HepG2 (cell line): ENCODE measurements at places on chromosomes 2 and 18. TPM values are rescaled to one million over a fixed set of nuclear protein-coding genes. Genes with fewer than 3 reads are reported as not detected.

The ARHGAP28 gene
- not detected in 2 replicates for total RNA-seq

The GMPPA gene
- total RNA-seq: 81.1 and 88.7 TPM in 2 replicates

The PARD3B gene
- total RNA-seq: 1.2 and 2.3 TPM in 2 replicates

The HOXD9 gene
- total RNA-seq: not detected in 2 replicates

The GPBAR1 gene
- total RNA-seq: 0.09 TPM in 1 of 2 replicates, not detected in the other

The RAB6C gene
- not detected in 2 replicates for total RNA-seq

The SP5 gene
- total RNA-seq: 86.9 and 119 TPM in 2 replicates

The CNNM4 gene
- total RNA-seq: 3.0 and 5.9 TPM in 2 replicates

The HOXD11 gene
- total RNA-seq: not detected in 2 replicates

The CD8A gene
- total RNA-seq: not detected in 2 replicates

The PKDCC gene
- total RNA-seq: 28.5 and 52.6 TPM in 2 replicates

The PROKR1 gene
- total RNA-seq: not detected in 2 replicates

The LRRTM1 gene
- total RNA-seq: not detected in 2 replicates

The MC5R gene
- total RNA-seq: not detected in 2 replicates
